ENCODE measurements at places on chromosomes 16 and 17.

GRCh38 chr16:71311553-71312158 is 22.5 kb upstream of the CMTR2 start:
- no peak for DNase-seq

DNA sequence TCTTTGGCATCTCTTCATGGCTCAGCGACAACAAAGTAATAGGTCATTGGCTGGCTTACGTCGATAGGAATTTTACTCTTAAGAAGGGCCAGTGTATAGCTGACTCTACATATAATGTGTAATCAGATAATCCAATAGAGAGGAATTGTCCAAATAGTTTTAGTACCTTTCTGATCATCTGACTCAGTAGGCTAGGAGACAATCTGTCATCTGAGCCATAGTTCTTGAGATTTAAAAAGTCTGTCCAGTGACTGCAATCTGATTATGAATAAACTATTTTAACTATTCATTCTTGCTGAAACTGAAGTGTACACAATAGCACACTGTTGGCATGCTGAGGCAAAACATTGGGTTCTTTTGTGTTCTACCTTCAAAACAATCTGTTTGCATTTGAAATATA is 21.4 kb upstream of the NOL11 start:
- no peak for DNase-seq

DNA sequence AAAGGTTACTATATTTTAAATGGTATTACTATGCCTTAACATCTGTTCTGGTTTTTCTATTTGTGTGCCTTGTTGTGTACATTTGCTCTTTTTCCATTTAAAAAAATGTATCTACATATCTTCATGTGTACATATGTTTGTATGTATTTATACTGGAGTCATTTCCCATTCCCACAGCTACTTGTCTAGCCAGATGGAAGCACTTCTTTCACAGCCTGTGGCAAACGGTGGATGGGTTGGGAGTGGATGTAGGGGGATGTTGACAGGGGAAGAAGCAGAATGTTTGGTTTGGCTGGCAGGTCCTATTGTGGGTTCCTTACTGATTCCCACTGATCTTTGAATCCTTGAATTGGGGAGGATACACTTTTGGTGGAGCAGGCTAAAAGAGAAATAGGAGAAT is 93.6 kb upstream of the CNTNAP4 start:
- DNase-seq: no peak

GRCh38 chr16:30401768-30402425 is 5.5 kb upstream of the ZNF771 start:
- no peak for DNase-seq

- DNase-seq: no peak
Observed at GRCh38 chr17:13569398-13570123, 32.2 kb downstream of the HS3ST3A1 start.

DNA sequence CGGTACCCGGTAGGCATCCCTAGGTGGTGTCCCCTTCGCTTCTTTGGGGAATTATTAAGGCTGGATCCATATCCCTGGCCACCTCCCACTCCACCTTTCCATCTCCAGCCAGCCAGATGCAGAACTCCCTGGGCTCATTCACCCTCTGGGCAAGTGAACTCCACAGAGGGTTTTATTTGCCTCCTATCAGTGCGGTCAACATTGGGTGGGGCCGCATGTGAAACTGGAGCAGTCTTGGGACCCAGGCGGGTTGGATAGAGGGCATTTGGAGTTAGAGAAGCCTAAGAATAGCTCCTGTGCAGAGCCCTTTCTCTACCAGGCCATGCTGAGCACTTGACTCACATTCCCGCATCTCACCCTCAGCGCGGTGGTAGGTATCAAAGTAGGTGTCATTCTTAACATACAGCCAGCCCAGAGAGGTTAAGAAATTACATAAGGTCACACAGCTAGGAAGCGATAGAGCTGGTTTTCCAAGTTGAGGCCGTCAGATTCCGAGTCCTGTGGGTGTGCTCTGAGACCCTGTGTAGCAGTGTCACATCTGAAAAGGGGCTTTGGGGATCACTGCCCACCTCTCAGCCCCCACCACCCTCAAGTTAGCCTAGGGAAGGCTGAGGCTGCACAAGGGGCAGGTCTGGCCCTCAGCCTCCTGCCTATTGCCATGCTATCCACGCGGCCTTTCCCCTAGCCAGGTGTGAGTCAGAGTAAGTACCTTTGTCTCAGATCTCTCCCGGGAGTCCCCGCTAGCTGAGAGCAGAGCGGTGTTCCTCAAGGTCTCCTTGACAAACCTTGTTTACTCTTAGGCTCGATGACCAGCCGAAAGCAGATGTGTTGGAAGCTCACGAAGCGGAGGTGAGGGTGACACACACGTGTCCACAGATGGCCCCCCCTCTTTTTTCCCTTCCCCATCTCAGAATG is 26.9 kb upstream of the LGALS9 start:
- no peak for DNase-seq

GRCh38 chr16:71214746-71215381 is 15.7 kb downstream of the HYDIN start:
- no peak for DNase-seq

- DNase-seq: no peak
Observed at GRCh38 chr17:69679829-69680228, 265.3 kb downstream of the MAP2K6 start.
